Stimulated activated CD4-positive, alpha-beta T cell treated with anti-CD3 and anti-CD28 coated beads, Interleukin-12 subunit alpha, Interleukin-12 subunit beta, amount 100 ng/mL, for 24 hours (primary cell): ENCODE measurements at places on chromosomes 7 and 10.

- no peak for DNase-seq
These were observed 312.9 kb downstream of the RNLS start for GRCh38 chr10:88270061-88270808.

DNA sequence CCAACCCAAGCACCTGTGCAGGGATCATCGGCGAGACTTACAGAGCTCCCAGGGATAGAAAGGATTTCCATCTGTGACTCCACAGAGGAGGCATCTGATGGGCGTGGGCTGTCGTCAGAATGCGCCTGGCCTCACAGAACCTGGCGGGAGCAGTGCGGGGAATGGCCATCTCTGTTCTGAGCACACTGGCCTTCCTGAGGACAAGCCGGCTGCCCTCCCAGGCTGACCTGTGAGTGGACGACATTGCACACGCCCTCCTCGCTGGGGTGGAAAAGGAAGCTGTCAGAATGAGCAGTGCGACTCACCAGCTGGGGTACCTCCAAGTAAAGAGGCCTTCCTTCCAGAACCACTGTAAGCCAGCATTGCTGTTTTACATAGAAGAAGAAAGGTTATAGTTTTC is 234.6 kb upstream of the PITRM1 start:
- no peak for DNase-seq

- DNase-seq, result peak; percentile 11
These were observed 118.2 kb downstream of the JAZF1 start for GRCh38 chr7:28062197-28062991.

- DNase-seq, result no peak
These were observed 26.3 kb downstream of the CFAP70 start for GRCh38 chr10:73332379-73332778.

DNA sequence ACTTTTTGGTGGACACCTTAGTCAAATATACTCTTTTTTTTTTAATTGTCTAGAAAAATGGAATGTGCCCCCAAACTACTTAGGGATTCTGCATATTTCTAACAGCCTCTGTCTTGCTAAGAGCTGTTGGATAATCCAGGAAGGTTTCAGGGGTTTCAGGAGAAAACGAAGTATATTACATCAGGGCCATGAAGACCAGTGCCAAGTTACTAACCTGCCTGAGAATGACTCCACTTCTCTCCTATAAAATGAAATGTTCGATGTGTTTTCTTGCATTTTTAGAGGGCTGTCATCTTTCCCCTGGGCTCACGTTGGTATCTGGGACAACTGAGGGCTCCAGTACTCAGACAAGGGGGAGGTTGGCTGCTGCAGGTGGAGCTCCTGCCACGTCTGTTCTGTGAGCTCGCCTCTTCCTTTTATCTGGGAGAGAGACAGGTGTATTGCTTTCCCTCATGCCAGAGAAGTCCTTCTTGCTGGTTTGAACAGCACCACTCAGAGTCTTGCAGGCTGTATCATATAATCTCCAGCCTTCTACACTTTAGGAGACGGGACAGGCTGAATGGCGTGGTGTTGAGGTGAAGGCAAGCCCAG is 71.3 kb downstream of the CAMK1D start:
- no peak for DNase-seq

- no peak for DNase-seq
These were observed 71.3 kb downstream of the CREB3L2 start for GRCh38 chr7:137930581-137930980.

GRCh38 chr7:22561895-22562593 is 62.1 kb upstream of the STEAP1B start:
- no peak for DNase-seq

DNA sequence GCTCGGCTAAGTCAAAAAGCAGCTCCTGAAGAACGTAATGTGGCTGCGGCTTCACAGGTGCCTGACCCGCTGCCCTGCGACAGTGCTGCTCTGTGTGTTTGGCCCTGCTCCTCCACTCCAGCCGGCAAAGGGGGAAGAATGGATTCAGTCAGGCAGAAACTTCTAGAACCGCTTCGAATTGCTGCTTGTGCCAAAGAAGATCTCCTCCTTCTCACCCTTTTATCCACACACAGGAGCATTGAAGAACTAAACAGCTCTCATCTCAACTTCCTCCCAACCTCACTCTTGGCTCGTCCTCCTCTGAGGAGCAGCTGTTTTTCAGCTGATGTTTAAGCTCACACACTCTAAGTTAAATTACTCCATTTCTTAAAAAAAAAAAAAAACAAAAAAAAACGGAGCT is 651.4 kb downstream of the INHBA start:
- no peak for DNase-seq

DNA sequence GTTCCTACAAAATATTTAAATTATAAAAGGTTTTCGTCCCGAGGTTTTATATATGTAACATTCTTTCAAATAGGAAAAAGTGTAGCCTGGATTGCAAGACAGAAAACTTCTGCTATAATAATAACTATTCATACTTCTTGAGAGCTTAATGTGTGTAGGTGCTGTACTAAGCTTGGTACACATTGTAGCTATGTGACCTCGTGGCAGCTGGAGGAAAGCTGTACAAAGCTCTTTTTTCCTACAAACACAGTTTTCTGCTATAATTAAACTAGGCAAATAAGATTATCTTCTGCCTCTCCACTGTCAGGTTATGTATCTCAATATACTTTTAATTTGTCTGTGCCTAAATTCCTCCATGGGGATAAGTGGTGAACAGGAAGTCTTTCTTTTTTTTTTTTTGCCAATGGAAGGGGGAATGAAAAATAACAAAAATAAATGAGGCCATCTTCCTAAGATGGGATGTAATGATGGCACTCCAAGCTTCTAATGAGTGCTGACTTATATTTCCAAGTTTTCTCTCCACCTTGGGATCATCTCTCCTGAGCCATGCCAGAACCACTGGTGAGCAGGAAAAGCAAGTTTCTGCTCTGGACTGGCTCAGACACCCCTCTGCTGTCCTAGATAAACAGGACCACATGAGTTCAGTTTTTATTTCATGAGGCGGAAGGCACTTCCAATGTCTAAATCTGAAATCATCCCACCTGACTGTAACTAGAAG is 9.9 kb downstream of the SGMS1 start:
- no peak for DNase-seq

DNA sequence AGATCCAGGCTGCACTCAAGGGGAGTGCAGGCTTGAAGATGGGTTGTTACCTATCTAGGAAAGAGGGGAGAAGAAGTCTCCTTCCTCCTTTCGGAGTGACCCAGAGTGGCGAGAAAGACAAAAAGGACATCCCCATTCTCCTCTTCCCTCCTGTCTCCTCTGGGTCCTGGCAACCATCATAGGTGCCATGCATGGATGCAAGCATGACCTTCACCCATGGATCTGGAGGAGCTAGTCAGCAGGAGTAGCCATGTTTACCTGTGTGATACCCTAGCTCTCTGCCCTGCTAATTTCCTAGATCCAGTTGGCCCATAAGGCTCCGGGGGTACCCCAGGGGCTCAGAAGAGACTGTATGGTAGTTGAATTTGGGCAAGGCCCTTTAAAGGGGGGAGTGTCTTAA is 17.2 kb upstream of the CROT start:
- DNase-seq, result no peak

GRCh38 chr10:75405598-75406461 is 4.3 kb upstream of the ZNF503 start:
- no peak for DNase-seq

GRCh38 chr10:28199941-28200340 is 102.9 kb downstream of the MPP7 start:
- DNase-seq, result no peak

DNA sequence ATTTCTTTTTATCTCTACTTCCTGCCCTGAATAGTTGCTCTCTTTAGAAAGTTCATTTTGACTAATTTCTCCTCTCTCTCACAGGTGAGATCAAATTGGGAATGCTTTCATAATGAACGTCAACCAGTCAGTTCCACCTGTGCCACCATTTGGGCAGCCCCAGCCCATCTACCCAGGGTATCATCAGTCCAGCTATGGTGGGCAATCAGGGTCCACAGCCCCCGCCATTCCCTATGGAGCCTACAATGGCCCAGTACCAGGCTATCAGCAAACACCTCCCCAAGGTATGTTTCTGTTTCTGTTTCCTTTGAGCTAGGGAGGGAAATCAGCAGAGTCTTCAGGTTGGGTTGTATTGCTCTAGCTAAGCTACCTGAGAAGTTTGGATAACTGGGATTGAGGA is 2.5 kb downstream of the SEC24C start:
- no peak for DNase-seq

- no peak for DNase-seq
These were observed 20.6 kb upstream of the MCM10 start for GRCh38 chr10:13140627-13141190.

DNA sequence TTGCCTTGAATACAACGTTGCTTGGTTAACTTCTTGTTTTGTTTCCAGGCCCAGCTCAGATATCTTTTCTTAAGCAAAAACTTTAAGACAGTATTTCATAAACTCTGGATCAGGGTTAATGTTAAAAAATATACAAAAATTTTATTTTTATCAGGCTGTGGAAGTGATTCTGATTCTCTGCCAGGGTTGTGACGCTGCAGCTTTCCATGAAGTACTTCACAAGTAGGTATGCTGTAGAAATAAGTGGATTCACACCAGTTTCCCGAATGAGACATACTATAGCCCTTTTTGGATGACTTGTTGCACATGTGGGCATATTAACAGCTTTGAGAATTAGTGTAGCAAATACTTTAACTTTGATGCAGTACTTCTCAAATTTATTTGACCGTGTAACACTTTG is 70.1 kb downstream of the CDK14 start:
- no peak for DNase-seq

- no peak for DNase-seq
These were observed 365.6 kb downstream of the ANKRD7 start for GRCh38 chr7:118590107-118590506.

DNA sequence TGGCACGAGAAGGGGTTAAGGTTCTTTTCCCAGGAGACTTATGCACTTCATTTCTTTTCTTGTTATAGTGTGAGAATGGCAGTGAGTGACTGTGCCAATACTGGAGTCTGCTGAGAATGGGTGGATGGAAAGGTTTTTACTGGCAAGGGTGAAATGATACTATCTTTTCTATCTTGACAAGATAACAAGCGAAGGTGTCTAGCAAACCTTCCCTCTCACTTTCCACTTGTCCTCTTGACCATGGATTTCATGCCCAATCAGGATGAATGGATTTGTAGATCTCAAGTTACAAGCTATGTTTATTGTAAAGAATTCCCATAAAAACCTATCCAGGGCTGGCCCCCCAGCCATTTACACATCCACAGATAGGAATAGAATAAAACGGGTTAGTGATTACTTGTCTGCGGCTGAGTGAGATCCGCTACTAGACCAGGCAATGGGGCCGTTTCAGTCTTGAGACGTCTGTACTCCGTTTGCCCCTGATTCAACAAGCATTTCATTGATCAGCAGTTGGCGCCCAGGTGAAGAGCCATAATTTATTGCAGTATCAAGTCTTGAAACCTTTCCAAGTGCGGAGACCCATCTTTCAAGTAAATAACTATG is 152.6 kb downstream of the PRKCQ start:
- DNase-seq, result no peak

DNA sequence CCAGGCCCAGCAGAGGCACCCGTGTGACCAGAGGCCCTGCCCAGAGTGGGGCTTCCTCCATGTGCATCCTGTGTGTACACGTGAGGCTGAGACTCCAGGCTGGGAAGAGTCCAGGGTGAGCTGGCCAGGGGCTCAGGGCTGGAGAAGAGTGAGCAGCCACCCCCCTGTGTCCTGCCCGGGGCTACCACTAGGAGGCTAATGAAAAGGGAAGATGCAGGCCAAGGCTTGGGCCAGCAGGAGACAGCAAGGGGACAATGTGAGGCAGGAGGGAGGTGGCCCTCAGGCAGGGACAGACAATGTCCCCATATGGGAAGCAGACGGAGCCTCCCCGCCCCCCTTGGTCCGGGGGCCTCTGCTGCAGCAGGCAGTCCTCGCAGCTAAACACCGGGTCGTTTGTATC is 102.0 kb downstream of the HIF1AN start:
- DNase-seq, result no peak

DNA sequence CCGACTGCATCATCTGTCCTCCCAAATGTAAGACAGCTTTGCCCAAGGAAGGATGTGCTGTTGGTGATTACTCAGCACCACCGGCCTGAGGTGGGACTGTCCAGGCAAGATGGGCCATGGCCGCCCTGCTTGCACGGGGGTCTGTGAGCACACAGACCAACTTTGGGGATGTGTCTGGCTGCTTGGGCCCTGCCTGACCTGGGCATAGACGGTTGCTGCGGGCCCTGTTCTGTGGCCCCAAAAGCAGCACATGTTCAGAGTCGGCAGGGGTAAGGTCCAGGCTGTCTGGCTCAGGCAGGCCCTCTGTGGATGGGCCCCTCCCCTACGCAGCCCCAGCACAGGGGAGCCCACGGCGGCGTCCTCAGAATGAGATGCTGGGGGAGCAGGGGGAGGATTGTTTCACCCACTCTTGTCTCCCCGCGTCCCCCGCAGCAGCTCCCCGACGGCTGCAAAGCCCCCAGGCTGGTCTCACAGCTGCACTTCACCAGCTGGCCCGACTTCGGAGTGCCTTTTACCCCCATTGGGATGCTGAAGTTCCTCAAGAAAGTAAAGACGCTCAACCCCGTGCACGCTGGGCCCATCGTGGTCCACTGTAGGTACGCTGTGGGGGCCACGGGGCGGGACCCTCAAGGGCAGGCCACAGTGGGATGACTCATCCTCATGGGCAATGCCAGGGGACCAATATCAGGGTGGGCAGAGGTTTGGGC is 58.4 kb downstream of the MKI67 start:
- no peak for DNase-seq

DNA sequence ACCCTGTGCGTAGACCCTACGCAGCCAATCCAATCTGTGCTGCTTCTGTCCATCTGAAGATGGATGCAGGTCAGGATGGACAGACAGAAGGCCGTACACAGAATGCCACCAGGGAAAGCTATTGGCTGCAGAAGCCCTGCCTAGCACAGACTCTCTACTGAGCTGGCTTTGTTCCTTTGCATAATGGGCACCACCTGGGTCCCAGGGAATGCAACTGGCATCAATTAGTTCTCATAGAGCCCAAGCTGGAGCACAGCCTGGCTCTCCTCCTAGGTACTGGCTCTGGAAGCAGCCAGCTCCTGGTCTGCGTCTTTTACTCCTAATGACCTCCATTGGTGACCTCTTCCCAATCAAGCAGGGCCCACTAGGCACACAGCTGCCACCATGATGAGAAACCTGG is 26.8 kb upstream of the CACUL1 start:
- no peak for DNase-seq

GRCh38 chr7:139725858-139726484 is 51.8 kb downstream of the HIPK2 start:
- DNase-seq, result no peak

DNA sequence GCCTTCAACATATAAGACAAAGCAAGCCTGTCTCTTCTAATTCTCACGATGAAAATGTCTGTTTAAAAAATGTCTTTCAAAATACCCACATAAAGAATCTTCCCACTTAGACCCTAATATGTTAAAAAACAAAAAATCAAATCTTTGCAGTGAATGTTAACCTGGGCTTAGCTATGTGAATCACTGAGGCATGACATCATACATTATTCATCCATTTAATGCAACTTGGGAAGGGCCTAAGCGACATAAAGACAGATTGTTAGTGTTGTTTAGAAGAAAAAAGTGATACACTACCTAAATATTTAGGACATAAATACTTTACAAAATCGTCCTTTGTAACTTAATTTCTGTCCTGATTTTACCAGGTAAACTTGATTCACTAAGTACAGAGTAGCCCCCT is 648.5 kb upstream of the NRP1 start:
- no peak for DNase-seq
